Activated CD4-positive, CD25-positive, alpha-beta regulatory T cell (primary cell): ENCODE measurements at places on chromosomes 7 and 10.

- no peak for DNase-seq
These were observed 25.4 kb downstream of the PPP2R2D start for GRCh38 chr10:131926253-131926652.

DNA sequence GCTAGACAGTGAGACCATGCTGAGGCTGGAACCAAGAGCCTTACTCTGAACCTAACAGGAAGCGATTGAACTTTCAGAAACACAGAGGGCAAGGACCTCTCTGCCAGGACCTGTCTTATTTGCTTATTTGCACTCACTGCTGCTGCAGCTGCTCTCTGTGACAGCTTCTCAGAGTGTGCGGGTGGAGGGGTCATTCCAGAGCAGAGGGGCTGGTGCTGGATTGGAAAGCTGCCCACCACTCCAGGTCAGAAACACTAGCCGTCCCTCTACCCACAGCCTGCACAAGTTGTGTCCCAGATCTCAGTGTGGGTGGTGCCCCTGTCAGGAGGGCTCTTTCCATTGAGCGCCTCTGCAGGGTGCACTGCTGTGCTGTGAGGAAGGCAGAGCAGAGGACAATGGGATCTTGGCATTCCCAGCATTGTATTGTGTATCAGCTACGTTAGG, 126.2 kb downstream of the CCNY start:
- no peak for DNase-seq

DNA sequence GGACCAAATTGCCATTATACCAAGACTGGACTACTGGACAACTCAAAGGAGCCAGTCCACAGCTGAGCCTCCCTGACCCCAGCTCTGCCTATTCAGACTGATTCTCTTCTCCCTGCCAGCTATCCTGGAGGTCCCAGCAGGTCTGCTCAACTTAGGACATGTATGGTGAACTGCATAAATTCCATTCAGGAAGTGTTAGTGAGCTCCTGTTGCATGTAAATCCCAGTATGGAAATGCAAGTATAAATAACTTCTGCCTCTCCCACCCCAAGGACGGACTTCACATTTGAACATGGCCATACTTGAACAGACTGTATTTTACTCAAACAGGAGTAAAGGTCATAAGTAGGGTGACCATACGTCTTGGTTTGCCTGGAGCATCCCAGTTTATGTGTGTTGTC, 128.4 kb downstream of the CHCHD3 start:
- DNase-seq = no peak

DNA sequence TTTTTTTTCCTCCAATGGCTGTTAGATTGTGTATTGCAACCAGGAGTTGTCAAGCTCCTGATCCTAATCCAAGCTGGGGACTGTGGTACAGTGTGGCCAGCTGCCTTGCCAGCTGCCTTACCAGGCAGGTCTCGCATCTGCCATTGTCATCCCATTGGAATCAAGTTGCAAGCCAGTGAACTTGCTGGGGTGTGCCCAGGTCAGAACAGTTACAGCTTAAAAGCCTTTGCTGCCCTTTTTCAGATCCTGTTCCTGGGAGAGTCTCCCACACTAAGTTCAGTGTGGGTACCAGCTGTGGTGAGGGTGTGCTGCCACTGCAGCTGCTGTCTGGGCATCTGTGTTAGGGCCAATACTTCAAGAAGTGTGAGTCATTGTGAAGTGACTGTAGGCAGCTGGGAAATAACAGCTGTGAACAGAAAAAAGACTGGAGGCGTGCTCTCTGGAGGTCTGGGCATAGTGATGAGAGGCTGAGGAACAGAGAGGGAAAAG, 72.8 kb downstream of the CCNY start:
- no peak for DNase-seq

DNA sequence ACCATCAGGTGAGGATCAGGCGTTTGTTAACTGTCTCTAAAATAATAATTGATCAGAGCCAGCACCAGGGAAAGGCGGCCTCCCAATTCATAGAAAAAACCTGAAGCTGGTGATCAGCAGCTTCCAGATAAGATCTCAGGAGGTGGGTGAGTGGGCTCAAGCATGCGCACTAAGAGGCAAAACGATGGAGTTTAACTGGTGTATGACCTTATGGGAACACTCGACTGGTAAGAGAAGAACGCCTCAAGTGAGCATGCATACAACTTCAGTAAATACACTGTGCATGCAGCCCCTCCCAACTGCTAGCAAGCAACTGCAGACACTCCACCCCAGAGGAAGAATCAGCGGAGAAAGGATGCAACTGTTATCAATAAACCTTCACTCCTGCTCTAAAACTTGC, 18.1 kb downstream of the RAPGEF5 start:
- DNase-seq = no peak

GRCh38 chr10:34727595-34728033, 87.5 kb downstream of the PARD3 start:
- DNase-seq = no peak

DNA sequence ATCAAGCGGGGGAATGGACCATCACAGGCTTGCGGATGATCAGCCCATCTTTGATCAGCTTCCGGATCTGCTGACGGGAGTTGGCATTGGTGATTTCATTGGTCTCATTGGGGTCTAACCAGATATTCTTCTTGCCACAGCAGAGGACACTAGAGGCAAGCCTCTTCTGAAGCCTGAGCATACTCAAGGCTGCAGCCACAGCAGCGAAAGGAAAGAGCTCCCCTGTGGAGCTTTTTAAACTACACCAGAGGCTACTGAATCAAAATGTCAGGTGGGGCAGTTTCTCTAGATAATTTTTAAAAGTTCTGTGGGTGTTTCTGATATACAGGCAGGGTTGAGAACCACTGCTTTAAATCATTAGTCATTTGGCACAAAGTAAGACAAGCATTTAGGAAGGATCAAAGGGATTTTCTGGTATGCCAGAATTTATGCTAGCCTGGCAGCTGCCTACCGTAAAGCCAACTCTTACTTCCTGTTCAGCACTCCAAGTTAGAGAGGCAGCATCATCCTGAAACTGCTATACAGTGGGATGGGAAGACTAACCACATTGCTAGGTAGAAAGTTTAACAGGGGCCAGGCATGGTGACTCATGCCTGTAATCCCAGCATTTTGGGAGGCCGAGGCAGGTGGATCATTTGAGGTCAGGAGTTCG, 7.0 kb downstream of the NAPEPLD start:
- DNase-seq = no peak

- DNase-seq = no peak
These were observed 85.9 kb upstream of the ADO start for GRCh38 chr10:62718585-62718984.

- no peak for DNase-seq
These were observed 89.6 kb downstream of the PRKAG2 start for GRCh38 chr7:151787348-151787747.

- no peak for DNase-seq
These were observed 137.6 kb downstream of the ZNF467 start for GRCh38 chr7:149635561-149636329.

DNA sequence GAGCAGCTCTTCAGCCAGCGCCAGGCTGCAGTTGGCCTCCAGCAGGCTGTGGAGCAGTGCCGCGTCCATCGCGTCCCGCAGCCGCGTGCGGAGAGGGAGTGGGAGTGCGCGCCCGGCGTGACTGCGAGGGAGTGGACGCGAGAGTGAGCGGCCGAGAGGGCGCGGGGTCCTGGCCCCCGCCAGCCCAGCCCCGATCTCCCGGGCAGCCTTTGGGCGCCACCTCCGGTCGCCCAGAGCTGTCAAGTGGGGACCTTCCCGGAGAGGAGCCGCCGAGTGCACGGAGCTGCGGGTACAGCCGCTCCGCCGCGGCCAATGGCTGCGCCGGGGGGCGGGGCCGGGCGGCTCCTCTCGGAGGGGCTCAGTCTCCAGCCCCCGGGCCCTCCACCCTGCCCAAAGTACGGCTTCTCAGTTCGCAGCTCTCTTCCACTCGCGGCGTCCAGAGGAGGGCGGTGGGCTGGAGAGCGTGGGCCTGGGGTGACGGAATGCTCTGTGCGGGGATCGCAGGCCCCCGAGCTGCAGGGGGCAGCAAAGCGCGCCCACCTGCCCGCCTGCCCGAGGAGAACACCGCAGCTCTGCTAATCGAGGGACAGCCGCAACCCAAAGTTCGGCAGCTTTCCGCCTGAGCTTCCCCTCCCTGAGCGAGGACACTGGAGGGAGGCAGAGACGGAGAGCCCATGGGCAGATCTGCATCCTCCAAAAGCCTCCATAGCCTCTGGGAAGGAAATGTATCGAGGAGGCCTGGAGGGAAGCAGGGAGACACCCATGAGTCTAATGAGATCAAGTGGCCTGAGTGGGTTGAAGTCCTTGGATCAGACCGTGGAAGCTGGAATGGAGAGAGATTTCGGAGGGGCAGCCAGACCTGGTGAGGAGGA, at the start of gene CRHR2:
CRHR2 (minus strand) TSS at position 245 of the 872 bp plus-strand sequence; CDS start at position 69, 176 bp downstream.
- DNase-seq = no peak

DNA sequence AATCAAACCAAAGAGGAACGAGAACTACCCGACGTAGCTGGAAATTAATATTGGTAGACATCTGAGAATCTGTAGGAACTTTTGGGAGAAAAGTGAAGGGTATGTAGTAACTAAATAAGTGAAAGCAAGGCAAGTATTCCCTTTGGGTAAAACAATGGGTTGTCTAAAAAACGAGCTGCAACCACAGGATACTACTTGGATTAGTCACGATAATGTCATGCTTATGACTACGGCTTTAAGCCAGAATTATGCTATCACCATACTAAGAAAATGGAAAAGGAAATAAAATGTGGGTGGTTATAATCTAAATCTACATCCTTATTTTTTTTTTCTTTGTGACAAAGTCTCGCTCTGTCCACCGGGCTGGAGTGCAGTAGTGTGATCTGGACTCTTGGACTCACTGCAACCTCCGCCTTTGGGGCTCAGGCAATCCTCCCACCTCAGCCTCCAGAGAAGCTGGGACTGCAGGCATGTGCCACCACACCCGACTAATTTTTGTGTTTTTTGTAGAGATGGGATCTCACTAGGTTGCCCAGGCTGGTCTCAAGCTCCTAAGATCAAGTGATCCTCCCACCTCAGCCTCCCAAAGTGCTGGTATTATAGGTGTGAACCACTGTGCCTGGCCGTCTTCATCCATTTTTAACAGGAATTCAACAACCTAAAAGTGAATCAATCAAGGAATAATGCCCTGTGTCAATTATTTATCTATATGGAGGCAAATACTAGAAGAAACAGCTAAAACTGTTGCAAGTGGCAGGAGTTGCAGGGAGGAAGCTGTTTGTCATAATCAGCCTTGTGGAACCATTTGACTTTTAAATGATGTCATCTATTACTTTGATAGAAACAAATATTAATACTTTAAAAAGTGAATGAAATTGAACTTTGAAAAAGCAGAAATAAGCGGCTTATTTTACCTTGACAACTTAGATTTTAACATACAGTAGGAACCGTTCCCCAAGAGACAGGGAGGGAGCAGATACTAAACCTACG, 189.3 kb downstream of the PRPF18 start:
- no peak for DNase-seq

- no peak for DNase-seq
These were observed 12.8 kb downstream of the SUGCT start for GRCh38 chr7:40147371-40148246.

DNA sequence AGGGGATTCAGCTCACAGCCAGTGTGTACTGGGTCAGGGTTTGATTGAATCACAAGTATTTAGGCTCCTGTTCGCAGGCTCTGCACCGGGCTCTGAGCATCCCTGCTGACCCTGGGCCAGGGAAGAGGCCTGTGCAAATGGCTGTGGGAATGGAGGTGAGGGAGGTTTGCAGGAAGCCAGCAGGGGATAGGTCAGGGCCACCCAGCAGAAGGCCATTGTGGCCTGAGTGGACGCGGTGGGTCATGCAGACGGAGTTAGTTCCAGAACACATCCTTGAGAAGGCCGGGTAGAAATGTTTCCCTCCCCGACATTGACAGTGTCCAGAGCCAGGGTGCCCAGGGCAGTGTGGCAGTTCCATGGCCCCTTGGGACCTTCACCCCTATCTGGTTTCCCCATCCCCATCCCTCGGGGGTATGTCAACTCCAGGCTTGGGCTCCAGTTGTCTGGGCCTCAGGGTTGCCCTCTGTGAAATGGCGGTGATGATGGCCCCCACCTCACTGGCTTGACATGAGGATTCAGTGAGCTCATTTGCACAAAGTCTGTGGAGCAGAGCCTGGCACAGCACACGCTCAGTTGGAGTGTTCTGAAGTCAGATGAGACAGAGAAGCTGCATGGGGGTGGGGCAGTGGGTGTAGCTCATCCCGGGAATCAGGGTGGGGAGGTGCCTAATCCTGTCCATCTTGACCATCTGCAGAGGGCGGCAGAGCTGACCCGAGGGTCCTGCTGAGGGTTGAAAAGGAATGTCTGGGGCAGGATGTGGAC, 107.6 kb downstream of the ADCY1 start:
- no peak for DNase-seq

DNA sequence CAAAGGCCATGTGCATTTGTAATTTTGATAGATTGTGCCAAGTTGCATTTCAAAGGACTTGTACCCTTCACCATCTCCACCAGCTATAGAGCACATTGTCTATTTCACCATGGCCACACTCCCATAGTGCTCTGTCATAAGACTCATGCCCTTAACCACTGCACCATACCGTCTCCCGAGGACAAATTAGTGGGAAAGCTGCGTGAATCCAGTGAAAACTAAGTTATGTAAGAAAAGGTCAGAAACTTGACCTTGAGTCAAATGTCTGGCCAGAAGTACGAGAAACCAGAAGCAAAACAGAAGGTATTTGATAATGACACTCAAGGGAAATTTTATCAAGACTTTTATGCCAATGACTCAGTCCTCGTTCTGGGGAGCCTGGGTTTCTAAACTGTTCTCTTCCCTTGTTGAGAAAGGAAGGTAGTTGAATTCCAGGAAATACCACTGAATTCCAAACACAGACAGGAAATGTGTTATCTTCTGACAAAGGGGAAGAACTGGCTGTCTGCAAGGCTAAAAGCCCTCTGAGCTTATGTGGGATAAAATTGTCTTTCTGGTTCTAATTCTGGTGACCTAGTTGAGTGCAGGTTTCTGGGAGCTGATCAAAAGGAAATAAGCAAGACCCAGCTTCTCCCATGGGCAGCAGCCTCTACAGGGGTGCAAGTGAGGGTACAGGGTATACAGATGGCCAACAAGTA, 49.7 kb downstream of the CDK1 start:
- DNase-seq = no peak

DNA sequence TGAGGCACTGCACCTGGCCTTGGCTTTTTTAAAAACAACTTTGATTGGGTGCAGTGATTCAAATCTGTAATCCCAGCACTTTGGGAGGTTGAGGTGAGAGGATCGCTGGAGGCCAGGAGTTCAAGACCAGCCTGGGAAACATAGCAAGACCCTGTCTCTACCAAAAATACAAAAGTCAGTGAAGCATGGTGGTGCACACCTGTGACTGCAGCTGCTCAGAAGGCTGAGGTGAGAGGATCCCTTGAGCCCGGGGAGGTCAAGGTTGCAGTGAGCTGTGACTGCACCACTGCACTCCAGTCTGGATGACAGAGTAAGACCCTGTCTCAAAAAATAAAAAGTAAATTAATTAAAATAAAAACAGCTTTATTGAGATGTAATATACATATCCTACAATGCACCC, 84.9 kb downstream of the NPTX2 start:
- no peak for DNase-seq
